K562 (cell line): ENCODE measurements at places on chromosomes 3 and 15.

GRCh38 chr3:143137435-143138036 is 18.0 kb downstream of the CHST2 start:
- no peak overlapping the region for H3K4me3 ChIP-seq
- no peaks in the 10 kb centered on the region for H3K36me3 ChIP-seq
- H3K4me1 ChIP-seq = peaks cover 14% of the 10 kb centered on the region
- no peaks in the 10 kb centered on the region for H3K27me3 ChIP-seq
- no peak for DNase-seq

- no peaks in the 10 kb centered on the region for H3K36me3 ChIP-seq
- no peak overlapping the region for H3K27ac ChIP-seq
- DNase-seq = no peak
- H3K4me1 ChIP-seq = peaks cover 20% of the 10 kb centered on the region
- no peaks in the 10 kb centered on the region for H3K27me3 ChIP-seq
Observed at GRCh38 chr15:58433597-58434333, 2.0 kb downstream of the LIPC start.

DNA sequence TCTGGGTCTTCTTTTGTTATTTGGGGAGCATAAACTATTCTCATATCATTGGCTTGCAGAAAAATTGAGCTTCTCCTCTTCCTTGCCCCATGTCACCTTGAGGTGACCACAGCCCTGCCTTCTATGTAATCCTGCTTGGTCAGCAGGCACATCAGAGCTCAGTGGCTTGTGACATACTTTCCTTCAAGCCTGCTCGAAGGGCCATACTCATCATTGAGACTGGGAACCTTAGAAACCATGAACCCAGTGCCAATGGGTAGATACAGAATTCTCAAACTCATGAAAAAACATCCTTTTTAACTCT is 3.7 kb upstream of the CCR2 start:
- H3K27me3 ChIP-seq = peaks cover 13% of the 10 kb centered on the region
- no peak overlapping the region for H3K27ac ChIP-seq
- no peaks in the 10 kb centered on the region for H3K36me3 ChIP-seq
- no peak for DNase-seq
- no peak overlapping the region for H3K4me3 ChIP-seq
- H3K4me1 ChIP-seq = no peaks in the 10 kb centered on the region

DNA sequence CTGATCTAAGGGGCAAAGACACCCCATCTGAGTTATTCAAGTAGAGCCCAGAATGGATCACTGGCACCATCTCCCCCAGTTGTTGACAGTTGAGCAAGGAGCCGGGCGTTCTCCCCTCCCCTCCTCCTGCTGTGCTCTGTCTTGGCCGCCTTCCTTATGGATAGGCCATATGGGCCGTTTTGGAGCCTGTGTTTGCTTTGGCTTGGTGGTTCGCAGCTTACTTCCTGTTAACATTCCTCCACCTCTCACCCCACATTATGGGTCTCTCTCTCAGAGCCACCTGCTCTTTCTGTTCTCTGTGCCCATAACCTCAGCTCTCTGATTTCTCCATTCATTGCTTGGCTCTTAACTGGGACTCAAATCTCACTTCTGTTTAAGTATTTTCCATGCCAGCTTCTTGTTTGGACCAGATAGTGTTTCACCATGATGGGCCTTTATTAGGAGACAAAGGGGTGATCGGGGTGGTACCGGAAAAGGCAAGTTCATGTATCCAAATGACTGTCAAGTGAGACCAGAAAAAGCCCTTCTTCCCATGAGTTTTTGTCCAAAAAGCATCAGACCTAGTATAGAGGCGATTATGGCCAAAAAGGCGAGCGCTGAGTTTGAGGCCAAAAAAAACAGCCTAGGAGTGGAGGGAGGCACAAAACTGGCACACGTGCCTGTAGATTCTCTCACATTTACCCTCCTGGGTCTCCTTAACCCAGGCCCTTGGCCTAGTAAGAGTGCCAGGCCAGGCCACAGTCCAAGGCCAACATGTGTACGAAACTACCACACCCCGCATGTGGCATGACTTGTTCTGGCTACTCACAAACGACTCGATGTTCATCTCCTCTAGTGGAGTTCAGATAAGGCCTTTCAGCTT is 62.6 kb downstream of the DUT start:
- no peaks in the 10 kb centered on the region for H3K4me1 ChIP-seq
- H3K27me3 ChIP-seq = peaks cover 14% of the 10 kb centered on the region
- DNase-seq = no peak
- no peaks in the 10 kb centered on the region for H3K36me3 ChIP-seq

- no peaks in the 10 kb centered on the region for H3K27me3 ChIP-seq
- no peaks in the 10 kb centered on the region for H3K36me3 ChIP-seq
- no peaks in the 10 kb centered on the region for H3K4me1 ChIP-seq
- H3K27ac ChIP-seq = no peak overlapping the region
Observed at GRCh38 chr15:33440900-33441299, 130.1 kb downstream of the RYR3 start.
